ENCODE measurements at places on chromosomes 4 and X. TPM values are rescaled to one million over a fixed set of nuclear protein-coding genes. Genes with fewer than 3 reads are reported as not detected.
A peak's percentile ranks its signal among the peaks of the same experiment; 100 is the strongest.

DNA sequence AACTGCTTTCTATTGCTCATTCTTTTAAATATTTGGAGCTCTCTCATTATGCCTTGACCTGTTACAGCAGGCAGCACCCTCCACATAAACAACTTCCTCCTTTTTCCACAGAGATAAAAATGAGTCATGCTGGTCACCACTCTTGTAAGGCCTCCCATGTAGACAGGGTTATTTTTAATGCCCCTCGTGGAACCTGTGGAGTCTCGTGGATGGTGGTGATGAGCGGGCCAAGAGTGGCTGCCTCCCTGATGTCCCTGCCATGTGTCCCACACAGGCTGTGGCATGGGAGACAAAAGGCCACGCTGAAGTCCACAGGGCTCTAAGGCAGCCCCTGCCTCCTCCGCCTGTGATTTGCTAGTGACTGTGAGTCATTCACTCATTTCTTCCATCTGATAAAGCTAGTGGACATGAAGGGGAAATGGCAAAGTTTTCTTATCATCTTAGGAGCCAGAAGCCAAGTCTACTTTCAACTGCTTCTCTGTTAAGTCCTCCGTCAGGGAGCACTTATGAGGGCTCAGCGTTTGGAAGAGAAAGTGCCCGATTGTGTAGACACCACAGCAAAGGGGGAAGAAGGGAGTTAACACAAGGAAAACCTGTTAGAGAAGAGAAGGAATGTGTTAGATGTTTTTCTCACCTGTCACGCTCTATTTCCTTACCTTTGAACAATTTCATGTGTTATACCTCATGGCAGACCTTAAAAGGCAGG is 121.6 kb upstream of the FAT1 start:
- DNase-seq, result no peak
- no peaks in the 10 kb centered on the region for H3K27me3 ChIP-seq
- H3K4me1 ChIP-seq, result peaks cover 19% of the 10 kb centered on the region
- peak overlapping the region; percentile 51 for H3K27ac ChIP-seq
- no peaks in the 10 kb centered on the region for H3K36me3 ChIP-seq
- H3K4me3 ChIP-seq, result no peak overlapping the region

DNA sequence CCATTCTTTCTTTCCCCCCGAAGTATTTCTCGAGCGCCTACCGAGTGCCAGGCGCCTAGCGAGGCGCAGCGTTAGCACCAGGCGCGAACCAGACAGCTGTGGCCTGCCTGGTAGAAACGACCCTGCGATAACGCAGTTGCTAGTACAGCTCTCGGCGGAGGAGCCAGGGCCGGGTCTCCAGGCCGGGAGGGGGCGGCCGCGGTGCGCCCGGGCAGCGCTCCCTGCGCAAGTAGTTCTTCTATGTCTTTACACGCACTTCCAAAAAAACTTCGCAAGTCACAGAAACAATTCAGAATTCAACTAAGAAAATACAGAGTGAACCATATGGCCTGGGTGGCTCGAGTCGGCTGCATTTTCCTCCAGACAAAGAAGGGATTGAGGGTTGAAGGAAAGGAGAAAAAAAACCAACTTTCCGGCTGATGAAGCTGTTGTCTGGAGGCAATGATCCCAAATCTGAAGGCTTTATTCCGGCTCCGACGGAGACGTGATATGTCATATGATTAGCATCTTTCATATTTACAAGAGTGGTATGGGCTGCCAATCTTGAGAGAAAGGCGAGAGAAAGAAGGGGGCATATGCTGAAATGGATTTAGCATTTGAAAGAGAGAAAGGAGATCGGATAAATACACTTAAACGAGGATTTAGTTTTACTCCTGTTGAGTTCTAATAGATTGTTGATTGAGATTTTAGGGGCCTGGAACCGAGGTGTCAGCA is 7.2 kb upstream of the NEUROG2 start:
- no peak for DNase-seq
- H3K4me3 ChIP-seq, result no peak overlapping the region
- H3K4me1 ChIP-seq, result peaks cover 24% of the 10 kb centered on the region
- no peak overlapping the region for H3K27ac ChIP-seq
- peaks cover 70% of the 10 kb centered on the region for H3K27me3 ChIP-seq
- no peaks in the 10 kb centered on the region for H3K36me3 ChIP-seq

- no peaks in the 10 kb centered on the region for H3K4me1 ChIP-seq
- DNase-seq, result no peak
- H3K4me3 ChIP-seq, result no peak overlapping the region
- no peaks in the 10 kb centered on the region for H3K27me3 ChIP-seq
These were observed 19.5 kb upstream of the SUPT20HL2 start for GRCh38 chrX:24333371-24333770.

DNA sequence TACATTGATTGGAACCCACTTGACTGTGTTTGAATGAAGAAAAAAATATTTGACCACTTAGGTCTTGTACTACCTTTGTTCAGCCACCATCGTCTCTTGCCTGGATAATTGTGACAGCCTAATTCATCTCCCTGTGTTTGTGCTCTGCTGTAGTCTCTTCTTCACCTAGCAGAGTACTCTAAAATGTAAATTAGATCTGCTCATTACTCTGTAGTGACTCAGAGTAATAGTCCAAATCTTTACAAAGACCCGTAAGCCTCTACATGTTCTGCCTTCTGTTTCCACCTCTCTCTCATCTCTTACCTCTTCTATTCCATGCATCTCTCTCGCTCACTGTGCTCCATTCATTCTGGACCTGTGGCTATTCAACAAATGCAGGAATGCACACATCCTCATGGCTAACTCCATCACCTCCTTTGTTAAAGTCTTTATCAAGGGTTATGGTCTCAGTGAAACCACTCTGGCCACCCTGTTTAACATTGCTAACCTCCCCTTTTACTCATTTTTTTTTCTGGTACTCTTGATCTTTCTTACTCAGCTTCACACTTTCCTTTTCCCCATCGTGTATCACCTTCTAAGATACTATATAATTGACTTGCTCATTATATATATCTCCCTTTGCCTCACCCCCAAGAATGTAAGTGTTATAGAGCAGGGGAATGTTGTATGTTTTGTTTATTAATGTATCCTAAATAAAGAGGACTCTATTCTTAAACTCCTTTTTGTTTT is 98.4 kb downstream of the STIM2 start:
- no peak overlapping the region for H3K27ac ChIP-seq
- H3K4me1 ChIP-seq, result peaks cover under 1% of the 10 kb centered on the region
- no peak overlapping the region for H3K4me3 ChIP-seq
- no peaks in the 10 kb centered on the region for H3K27me3 ChIP-seq
- DNase-seq, result no peak

GRCh38 chrX:43279341-43279808 is 376.7 kb upstream of the MAOA start:
- H3K27me3 ChIP-seq, result no peaks in the 10 kb centered on the region
- H3K4me3 ChIP-seq, result no peak overlapping the region
- DNase-seq, result no peak
- no peak overlapping the region for H3K27ac ChIP-seq
- H3K4me1 ChIP-seq, result no peaks in the 10 kb centered on the region
- H3K36me3 ChIP-seq, result no peaks in the 10 kb centered on the region

- H3K4me3 ChIP-seq, result no peak overlapping the region
- H3K4me1 ChIP-seq, result no peaks in the 10 kb centered on the region
- H3K27me3 ChIP-seq, result no peaks in the 10 kb centered on the region
- no peak for DNase-seq
- no peak overlapping the region for H3K27ac ChIP-seq
These were observed 16.4 kb upstream of the SRPX start for GRCh38 chrX:38236901-38237615.

Gene SPIN2A
- 0.56 TPM for total RNA-seq

Gene CCDC160
- total RNA-seq, result 0.81 TPM

All from thyroid gland (tissue), 4 donors.